Activated CD8-positive, alpha-beta memory T cell treated with anti-CD3 and anti-CD28 coated beads for 48 hours (primary cell): ENCODE measurements at places on chromosomes 7 and 10.

DNA sequence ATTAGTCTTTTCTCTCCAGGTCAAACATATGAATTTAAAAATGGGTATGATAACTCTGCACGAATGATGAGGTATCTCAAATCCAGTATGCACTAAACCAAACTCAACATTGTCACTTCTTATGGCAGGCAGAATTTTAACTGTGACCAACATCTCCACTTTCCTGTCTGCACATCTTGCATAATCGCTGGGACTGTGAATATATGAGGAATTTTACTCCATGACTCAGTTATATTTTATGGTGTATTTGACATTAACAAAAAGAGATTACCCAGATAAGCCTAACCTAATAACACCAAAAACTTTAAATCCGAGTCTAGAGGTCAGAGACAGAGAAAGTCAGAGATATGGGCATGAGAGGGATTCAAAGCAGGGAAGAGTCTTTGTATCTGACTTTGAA, 454.5 kb upstream of the SEMA3D start:
- DNase-seq = no peak

DNA sequence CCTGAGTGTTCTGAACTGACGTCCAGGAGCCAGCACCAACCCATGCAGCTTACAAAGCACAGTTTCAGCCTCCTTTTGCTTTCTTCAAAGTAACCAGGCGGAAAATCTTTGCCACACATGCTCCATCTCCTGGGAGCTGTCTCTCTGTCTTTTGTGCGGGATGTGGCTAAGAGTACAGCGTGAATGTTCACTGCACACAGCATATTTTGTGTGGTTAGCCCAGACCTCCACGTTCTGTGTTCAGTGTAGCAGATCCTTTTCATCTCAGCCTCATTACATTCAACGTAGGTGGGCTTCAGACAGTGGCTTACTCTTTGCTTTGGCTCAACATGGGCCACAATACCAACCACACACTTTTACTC, 200.8 kb downstream of the TNS3 start:
- no peak for DNase-seq

- DNase-seq = no peak
Measured at GRCh38 chr10:28302012-28302637, 739 bp downstream of the MPP7 start.

DNA sequence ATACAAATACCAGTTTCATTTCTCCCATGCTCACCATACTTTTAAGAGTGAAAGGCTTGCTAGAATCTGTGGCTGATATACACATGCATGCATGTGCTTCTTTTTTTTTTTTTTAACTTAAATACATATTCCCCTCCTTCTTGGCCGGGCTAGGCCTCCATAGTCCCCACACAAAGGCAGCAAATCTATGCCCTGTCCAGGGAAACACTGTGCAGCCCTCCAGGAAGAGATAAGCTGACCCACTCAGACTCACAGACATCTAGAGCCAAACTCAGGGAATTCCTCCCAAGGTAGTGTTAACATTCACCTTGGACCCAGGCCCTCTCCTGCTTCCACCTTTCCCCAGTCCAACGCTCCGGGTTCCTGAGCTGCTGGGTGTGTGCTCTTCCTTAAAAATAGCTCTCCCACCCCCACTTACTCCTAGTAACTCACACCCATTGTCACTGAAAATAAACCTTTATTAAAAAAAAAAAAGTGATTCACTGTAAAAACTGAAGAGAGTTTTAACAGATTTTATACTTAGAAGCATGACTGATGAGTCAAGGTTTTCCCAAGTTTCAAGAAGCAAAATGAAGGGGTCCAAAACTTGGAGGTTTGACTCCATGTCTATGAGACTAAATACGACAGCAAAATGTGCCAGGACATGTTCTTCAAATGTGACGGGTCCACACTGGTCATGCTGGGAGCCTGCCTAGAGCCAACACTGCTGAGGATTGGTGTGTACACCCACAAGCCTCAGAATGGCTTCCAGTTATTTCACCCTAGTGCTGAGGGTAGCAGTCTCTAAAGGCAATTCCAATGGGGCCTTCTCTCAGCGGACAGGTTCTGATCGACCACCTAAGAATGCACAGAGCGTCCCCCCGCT, 159.5 kb downstream of the GLI3 start:
- no peak for DNase-seq

- no peak for DNase-seq
Measured at GRCh38 chr7:146172112-146172511, 55.5 kb downstream of the CNTNAP2 start.

DNA sequence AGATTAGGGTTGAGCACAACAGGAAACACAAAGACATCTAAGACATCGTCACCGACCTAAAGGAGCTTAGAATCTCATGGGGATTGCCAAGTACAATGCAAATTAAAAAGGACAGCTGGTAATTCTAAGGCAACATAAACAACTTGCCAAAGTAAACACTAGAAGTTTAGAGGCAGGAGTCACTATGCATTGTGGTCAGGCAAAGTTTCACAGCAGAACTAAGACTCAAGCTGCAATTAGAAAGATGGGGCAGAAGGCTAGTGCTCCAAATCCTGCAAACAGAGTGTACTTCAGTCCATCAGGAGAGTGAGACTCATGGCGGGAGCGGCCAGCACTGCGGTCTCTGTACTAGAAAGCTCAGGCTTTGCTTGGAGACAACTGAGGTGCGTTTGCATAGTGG, 52.7 kb downstream of the HIPK2 start:
- DNase-seq = no peak

- DNase-seq = no peak
Measured at GRCh38 chr7:123998921-123999320, 33.9 kb downstream of the TMEM229A start.
